ENCODE measurements at places on chromosomes 6 and 20.

DNA sequence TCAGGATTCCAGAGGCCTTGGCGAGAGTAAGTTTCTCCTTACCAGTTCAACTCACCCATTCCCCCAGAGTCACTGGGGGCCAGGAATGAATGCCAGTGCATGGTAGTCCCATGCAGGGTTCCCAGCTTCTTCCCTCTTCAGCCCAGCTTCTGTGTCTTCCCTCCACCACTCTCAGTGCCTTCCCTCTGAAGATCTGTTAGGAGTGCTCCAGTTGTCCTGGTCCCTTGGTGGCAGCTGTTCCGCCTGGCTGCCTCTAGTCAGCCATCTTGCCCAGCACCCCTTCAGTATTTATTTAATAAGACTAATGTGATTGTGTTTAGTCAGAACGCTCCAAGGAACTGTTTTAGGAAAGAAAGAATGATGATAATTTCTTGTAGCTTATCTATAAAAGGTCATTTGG lies 23.1 kb downstream of the FIG4 start:
- no peak for DNase-seq

DNA sequence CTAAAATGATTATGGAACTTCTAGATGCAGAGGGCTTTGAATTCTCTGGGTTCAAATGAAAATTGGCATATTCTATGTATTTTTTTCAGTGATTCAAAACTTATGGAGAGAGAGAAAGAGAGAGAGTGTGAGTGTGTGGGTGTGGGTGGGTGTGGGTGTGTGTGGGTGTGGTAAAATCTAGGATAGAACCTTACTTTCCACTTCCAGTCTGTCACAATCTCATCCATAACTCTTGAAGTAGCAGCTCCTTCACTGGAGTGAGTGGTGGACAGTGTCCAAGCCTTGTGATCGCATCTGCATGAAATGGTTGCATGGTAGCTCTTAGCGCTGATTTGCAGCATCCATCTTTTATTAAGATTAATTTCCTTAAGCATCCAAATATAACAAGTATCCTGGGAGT lies 37.7 kb downstream of the ADGB start:
- no peak for DNase-seq

DNA sequence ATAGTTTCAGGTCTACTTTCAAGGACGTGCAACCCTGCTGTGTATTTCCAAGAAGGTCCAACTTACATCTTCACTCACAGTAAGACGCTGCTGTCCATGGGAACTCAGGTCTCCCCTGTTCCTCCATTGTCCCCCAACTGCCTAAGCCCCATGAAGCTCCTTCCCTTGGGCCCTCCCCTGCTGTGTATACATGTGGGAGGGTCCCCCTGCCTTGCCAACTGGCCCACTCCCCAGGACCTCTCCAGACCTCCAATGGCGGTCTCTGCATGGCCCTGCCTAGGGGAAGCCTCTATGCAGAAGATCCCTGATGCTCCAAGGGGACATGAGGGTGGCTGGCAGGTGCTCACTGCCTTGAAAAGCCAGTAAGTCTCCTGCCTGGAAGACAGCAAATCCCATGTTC lies 186.7 kb upstream of the CST7 start:
- no peak for DNase-seq

- DNase-seq, result no peak
These were observed 48.5 kb upstream of the ID4 start for GRCh38 chr6:19788686-19789085.

GRCh38 chr20:4157516-4157915 lies 142.2 kb upstream of the RNF24 start:
- DNase-seq, result no peak

- peak; percentile 3 for DNase-seq
These were observed 446.1 kb upstream of the MARCKS start for GRCh38 chr6:113411011-113411410.

DNA sequence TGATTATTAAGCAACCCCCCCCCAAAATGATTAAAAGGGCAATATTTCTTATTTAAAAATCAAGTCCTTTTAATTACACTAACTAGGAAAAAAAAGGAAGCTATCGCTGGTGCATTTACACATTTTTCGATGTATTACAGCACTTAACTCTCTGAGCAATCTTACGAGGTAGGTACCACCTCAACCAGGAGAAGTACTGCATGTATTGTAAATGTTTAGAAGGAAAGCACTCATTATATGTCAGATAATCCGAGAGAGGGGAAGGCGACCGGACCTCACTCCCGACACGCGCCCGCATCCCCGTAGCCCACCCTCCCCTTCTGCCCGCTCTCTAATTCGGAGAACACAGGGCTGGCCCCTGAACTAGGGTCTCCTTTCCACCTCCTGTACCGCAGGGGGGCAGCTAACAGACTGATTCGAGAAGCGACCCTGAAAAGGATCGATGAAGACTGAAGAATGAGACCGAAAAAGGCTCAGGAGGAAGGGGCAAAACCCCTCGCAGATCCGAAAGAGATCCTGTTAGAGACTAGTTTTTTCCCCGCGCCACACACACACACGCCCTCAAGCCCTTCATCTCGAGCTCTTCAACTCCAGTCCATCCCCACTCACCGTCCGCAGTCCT lies 337 bp downstream of the ESF1 start:
- no peak for DNase-seq

DNA sequence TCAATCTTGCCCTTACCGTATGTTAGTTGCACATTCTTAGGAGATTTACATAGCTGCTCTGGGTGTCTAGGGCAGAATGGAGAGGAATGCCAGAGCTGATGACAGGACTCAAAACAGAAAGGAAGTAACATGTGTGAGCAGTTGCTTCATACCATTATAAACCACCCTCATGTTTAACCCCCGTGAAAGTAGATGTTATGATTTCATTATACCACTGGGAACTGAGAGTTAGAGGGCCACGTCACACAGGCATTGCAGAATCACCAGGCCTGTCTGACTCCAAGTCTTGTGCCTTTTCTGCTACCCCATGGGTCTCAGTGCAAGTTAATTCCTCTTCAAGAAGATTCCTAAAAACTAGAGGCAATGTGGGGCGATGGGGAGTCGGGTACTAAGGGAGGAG lies 23.5 kb upstream of the SIM1 start:
- DNase-seq, result no peak

DNA sequence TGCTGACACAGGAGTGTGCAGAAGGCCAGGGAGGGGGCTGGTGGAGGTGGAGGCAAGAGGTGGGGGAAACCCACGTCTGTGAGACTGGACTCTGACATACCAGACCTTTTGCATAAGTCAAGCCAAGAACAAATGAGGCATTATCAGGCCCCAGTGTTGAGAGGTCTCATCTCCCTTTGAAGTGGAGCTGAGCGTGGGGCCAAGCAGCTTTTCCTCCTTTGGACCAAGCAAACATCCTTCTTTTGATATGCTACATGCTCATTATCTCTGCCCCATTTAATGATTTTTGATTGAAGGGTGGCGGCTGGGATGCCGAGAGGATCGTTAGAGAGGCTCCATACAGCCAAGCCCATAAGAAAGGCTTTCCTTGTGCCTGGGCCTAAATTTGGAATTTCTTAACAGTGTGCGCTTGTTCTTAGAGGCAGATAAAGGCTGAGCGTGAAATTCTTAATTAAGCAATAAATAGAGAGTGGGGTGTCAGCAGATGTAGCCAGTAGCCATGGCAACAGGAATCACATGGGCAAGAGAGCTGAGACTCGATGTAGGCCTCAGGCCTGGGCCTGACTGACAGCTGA lies 244.5 kb downstream of the PKHD1 start:
- DNase-seq, result no peak

- DNase-seq, result no peak
These were observed 50.5 kb downstream of the KCTD20 start for GRCh38 chr6:36493319-36493718.

DNA sequence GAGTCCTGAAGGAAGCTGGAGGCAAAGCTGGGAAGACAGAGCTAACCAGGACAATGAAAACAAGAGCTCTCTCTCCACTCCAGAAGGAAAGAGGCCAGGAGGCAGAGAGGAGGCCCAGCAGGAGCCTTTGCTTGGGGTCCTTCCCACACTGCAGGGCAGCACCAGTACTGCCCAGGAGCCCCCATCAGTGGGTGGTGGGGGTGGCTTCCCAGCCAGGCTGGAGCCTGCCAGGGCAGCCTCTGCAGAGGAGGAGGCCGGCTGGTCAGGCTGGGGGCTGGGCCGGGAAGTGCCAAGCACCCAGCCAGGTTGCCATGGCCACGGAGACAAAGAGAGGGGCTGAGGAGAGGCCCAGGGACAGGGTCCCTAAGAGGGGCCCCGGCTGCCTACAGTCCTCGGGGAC lies 33.4 kb downstream of the PREX1 start:
- DNase-seq, result no peak

GRCh38 chr20:2108498-2108897 lies 6.9 kb downstream of the STK35 start:
- DNase-seq, result no peak

DNA sequence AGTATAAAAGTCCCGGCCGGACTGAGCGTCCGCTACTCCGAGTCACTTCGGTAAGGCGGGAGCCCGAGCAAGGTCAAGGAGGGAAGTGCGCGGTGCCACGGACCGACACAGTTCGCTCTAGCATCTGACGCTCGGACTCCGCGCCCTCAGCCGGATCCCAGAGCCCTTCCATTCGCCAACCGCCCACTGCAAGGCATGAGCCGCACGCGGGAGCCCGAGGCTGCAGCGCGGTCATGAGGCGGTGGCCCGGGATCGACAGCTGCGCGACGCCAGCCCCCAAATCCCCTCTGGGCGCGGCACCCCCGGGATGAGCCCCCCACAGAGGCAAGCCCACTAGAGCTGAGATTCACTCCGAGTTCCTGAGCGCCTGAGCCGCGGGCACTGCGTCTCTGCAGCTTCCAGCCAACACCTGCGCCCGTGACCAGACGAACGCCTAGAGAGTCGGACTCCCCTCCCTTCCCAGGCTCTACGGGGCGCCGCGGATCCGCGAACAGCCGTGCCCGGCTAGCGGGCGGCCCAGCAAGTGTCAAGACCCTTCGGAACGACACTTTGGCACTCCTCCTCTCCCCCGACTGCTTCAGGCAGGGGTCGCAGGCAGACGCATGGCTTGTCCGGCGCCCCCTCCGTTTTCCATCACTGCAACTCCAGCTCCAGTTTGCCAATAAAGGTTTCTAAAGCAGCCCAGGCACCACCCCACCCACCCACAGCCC lies 725 bp upstream of the ISM1 start:
- peak; percentile 32 for DNase-seq

GRCh38 chr6:129382916-129383315 lies 327.1 kb downstream of the ARHGAP18 start:
- DNase-seq, result no peak

GRCh38 chr20:47775841-47776240 lies 9.4 kb downstream of the SULF2 start:
- DNase-seq, result no peak

DNA sequence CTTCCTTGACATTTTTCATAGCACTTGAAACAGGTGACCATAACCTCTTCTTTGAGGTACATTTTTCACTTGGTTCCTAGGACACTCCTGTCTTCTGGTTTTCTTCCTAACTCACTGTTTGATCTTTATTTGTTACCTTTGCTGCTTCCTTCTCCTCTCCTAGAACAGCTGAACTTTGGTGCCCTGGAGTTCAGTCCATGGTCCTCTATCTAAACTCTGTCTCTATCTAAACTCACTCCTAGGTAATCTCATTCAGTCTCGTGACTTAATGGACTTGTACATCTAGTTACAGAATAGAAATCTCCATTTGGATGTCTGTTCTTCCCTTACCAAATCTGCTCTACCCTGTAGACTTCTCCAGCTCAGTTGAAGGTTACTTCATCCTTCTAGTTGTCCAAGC lies 73.7 kb downstream of the SHPRH start:
- DNase-seq, result no peak

- DNase-seq, result no peak
These were observed 48.2 kb downstream of the DSTN start for GRCh38 chr20:17617868-17618672.

DNA sequence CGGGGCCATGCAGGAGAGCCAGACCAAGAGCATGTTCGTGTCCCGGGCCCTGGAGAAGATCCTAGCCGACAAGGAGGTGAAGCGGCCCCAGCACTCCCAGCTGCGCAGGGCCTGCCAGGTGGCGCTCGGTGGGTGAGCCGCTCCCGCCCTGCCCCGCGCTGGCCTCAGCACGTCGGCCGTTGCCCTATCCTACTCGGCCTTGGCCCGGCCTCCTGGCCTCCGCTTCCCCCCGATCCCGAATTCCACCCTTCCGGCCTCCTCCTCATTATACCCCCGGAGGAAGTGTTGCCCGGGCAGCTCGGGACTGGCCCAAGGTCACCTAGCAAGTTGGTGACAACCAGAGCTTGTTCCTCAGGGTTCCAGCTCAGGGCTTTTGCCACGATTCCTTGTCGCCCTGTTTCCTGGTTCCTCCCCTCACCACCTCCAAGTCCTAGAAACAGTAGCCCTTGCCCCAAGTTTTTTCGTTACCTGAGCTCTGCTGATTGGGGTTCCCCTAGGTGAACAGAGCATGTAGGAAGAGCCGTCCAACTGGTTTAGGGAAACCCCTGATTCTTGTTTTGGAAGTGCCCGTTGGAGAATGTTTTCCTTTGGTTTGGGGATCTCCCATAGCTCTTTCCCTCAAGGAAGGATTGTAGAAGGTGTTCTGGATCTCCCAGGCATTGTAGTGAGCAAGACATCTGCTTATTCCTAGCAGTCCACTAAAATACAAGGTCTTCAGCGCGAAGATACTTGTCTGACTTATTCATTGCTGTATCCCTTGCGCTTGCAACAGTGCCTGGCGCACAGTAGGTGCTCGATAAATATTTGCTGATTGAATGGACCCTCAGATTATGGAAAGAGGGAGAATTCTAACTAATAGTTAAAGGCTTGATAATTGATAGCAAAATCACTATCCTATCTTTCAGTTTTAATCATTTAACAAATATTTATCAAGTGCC lies 641 bp downstream of the ARFGEF2 start:
- DNase-seq, result peak; percentile 38

GRCh38 chr6:83514466-83514865 lies 2.1 kb downstream of the PRSS35 start:
- DNase-seq, result no peak

- DNase-seq, result no peak
These were observed at the start of gene NTSR1 for GRCh38 chr20:62708591-62709536. Gene NTSR1, plus strand, starts transcription at chr20:62708836. Its CDS starts 372 bp downstream, at chr20:62709208.

DNA sequence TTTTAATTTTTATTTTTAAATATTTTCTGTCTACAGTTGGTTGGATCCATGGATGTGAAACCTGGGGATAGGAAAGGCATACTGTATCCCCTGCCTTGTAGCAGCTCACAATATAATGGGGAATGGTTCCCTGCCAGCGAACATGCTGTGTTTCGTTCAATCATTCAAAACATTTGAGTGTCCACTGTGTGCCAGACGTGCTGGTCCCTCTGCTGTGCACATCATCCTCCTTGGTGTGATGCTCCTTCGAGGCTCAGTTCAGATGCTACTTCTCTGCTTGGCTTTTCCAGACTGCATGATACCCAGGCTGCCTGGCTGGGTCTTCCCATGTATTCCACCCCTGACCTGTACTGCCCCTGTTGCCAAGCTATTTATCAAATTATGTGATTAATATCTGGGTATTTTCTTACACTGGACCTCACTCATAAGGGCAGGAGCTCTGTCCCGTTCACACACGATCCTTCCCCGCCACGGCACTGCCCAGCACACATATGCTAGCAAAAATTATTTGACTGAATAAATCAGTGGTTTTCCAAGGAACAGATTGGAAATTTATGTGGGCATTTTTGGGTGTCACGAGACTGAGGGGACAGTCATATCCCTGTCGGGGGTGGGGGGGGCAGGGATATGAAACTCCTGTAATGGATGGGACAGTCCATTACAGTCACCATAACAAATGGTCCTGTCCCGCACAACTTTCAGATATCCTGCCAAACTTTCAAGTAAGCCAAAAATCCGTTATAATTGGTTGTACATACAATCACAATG lies 4.9 kb downstream of the SDCBP2 start:
- DNase-seq, result no peak

All from fibroblast of gingiva (primary cell).